Activated CD8-positive, alpha-beta memory T cell treated with anti-CD3 and anti-CD28 coated beads for 1 hour (primary cell): ENCODE measurements at places on chromosomes 16 and 17.
A peak's percentile ranks its signal among the peaks of the same experiment; 100 is the strongest.

DNA sequence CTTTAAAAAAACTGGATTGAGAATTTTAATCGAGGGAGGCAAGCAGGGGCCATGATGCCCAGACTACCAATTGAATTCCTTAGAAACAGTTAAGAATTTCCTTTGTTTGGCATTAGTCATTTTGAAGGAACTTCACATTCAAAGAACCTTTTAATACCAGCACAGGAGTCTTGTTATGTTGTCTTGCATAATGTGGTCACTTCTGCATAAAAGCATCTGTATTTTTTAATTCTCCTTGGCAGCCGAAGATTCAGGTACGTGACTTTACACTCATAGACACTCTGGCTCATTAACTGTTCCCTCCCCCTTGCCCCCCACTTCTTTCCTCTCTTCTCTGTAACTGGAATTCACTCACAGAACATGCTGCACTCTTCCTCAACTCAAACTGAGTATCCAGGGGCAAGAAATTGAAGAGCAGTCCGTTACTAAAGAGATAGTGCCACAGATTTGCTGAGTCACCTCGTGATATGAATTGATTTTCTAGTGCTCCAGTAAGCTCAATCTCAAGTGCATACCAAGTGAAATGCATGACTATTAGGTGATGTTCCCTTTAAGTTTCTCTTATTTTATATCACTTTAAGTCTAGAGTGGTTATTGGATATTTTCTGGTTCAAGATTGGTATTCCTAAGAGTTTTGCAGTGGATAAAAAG, 572.2 kb upstream of the SOX9 start:
- no peak for DNase-seq

DNA sequence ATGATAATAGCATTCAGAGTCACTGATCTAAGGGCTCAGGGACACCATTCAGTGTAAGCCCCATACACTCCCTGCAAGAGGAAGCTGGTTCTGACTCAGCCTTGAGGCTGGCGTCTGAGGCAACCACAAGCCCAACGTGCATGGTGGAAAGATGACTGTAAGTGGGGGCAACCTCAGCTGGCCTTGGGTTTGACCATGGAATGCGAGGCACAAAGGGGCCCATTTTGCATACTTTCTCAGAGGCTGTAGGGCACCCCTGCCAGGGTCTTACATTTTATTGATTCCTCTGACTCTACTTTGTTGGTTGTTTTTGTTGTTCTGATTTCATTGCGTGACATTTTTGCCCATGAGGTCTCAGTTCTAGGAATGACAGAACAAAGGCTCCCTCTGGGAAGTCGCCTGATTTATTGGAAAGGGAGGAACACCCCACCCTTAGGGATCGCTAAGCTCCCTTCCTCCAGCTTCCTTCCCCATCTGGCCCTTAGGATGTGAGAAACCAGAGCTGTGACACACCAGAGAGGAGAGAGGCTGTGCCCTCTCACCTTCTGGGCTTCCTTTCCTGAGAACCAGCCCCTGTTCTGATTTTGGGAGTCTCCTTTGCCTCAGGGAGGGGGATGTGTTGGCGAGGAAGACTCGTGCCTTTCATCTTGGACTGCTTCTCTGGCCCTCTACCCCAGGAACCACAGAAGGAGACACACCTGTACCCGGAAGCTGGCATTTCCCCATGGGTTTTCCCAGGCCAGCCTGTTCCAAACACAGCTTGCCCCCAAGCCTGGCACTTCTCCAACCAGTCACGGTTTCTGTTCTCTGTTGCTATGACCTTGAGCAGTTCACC, 5.6 kb upstream of the CIITA start:
- peak; percentile 16 for DNase-seq

GRCh38 chr17:42247734-42248133, 28.5 kb downstream of the STAT5B start:
- no peak for DNase-seq

GRCh38 chr17:17860766-17861107, 24.0 kb upstream of the SREBF1 start:
- no peak for DNase-seq

GRCh38 chr16:61042737-61043136, 993.5 kb downstream of the CDH8 start:
- DNase-seq = no peak

DNA sequence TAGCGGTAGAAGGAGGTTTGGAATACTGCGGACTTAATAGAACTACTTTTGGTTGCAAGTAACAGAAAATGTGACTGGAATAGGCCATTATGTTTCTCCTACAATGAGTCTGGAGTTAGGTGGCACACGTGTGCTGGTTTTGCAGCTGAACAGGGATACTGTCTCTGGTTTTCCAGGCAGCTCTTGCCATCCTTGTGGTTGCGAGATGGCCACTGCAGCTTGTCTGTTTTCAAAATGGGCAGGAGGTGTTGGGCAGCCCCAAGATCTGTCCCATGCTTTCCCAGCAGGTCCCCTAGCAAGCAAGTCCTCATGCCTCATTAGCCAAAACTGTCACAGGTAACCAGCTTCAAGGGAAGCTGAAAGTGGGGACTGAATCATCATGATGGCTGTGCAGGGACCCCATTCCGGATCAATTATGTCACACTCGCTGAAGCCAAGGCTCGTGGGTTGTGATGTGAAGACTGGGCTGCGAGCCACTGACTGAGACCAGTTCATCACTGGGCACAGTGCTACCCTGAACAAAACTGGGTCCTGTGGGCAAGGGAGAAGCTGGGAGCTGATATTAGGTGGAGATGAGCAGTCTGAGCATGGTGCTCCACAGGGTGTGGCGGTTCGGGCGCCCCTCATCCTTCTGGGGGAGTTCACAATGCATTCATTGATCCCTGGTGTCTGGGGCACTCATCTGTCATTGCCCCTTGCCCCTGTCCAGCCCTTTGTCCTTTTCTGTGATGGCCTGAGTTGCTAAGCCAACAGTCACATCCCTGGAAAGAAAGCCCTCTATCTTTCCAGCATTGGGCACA, 82.1 kb downstream of the KSR1 start:
- DNase-seq = no peak

GRCh38 chr17:62098623-62099231, 33.6 kb upstream of the MED13 start:
- no peak for DNase-seq

DNA sequence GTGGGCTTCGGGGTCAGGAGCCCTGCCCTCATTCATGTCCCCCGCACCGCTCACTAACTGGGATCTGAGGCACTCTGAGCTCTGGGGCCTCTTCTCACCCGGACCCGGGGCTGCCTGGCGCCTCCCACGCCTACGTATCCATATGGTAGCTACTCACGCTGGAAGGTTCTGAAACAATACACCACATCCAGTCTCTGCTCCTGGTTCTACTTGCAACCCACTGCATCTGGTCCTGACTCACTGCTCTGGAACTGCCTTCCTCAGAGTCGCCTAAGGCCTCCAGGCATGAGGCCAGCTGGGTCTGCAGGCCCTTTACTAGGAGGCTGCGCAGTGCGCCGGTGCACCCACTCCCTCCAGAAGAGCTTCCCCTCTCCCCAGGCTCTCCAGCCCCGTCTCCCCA, 18.1 kb downstream of the USP36 start:
- DNase-seq = no peak

DNA sequence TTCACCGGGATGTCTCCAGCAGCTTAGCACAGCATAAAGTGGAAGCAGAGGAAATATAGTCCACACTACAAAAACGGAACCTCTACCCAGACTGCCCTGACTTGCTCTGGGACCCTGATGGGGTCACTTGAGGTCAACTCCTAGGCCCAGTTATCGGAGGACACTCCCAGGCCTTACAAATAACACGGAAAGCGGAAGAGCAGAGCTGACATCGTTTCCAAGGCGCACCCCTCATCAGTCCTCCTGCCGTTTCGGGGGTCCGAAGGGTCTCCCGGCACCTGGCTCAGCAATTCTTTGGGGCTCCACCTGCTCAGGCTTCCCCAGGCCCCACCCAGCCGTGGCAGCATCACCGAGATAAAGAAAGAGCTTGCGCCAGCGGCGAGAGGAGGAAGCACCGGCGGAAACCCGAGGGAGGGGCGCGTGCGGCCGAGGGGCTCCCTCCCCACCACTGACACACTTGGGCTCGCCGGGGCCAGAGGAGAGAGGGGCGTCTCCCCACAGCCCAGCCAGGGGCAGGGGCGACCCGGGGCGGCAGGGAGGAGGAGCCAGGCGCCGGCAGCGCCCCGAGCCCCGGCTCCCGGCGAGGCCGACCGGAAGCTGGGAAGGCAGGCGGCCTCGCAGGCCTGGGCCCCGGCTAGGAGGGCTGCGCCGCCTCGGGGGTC, 727 bp downstream of the CORO7 start:
- peak; percentile 45 for DNase-seq

GRCh38 chr17:30997842-30998241, 27.0 kb downstream of the RNF135 start:
- no peak for DNase-seq

DNA sequence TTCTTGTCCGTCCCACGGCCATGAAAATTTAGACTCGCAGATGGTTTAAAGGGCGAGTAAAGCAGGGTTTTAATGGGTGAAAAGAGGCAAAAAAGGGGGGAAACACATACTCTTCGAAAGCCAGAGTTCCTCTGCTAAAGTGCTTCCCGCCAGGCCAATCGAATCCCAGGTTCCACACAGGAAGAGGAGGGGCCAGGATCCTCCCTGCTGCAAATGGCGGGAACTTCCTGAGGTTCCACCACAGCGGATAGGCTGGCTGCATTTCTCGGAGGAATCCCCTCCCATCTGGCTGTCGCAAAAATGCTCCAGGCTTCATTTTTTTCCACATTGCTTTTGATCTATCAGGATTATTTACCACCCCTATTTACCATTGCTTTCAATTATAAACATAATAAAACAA, 670.1 kb upstream of the CA10 start:
- DNase-seq = no peak

- no peak for DNase-seq
Measured at GRCh38 chr16:79213214-79213613, 387.3 kb downstream of the MAF start.

GRCh38 chr17:62600805-62601204, 26.7 kb upstream of the MRC2 start:
- DNase-seq = no peak

DNA sequence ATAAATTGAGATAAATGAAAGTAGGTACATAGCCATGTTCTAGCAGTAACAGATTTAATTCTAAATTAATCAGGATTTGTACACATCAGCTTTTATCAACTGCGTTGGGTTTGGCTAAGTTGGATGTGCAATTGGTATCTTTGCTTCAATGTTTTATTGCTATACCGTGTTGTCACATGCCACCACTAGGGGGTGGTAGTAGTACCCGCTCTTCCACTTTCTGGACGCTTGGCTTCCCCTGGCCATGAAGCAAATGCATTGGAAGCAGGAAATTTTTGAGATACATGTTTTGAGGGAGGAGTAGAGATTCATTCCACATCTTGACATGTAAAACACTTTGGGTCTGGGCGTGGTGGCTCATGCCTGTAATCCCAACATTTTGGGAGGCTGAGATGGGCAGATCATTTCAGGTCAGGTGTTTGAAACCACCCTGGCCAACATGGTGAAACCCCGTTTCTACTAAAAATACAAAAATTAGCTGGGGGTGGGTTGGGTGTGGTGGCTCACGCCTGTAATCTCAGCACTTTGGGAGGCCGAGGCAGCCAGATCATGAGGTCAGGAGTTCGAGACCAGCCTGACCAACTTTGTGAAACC, 58.6 kb downstream of the EMP2 start:
- DNase-seq = peak; percentile 3

GRCh38 chr16:10731790-10732189, 11.9 kb upstream of the NUBP1 start:
- DNase-seq = no peak
